OCI-M1 (cell line): ENCODE measurements at places on chromosomes 6 and 20.

GRCh38 chr6:139568956-139569538 lies 194.6 kb upstream of the CITED2 start:
- no peak for DNase-seq

GRCh38 chr6:110635096-110635495 lies 158.7 kb upstream of the SLC22A16 start:
- peak; percentile 52 for DNase-seq

- peak; percentile 59 for DNase-seq
Measured at GRCh38 chr6:119348096-119348747, 1.3 kb downstream of the MAN1A1 start.

- DNase-seq, result no peak
Measured at GRCh38 chr6:158715330-158716311, 65.8 kb downstream of the SYTL3 start.

DNA sequence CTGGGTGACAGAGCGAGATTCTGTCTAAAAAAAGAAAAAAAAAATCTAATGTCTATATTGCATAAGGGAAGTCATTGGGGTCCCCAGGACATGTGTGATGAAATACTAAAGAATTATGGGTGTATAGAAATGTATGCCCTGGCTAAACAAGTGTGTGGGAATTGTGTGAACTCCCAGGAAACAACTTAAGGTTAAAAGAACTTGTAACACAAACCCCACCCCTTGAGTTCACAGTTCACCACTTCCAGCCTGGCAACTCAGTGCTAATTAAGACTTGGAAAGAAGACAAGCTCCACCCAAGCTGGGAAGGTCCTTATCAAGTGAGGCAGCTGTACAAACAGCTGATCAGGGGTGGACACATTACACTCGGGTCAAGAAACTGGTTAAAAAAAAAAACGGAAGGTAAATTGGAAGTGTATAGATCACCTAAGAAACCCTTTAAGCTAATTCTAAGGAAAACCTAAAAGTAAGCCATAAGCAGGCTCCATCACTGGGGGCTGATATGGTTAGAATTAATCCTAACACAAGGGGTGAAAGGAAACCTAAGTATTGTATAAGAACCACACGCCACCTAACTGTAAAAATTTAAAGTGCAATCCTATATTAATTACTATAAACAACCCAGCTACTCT lies 25.2 kb downstream of the HLA-A start:
- DNase-seq, result peak; percentile 97

DNA sequence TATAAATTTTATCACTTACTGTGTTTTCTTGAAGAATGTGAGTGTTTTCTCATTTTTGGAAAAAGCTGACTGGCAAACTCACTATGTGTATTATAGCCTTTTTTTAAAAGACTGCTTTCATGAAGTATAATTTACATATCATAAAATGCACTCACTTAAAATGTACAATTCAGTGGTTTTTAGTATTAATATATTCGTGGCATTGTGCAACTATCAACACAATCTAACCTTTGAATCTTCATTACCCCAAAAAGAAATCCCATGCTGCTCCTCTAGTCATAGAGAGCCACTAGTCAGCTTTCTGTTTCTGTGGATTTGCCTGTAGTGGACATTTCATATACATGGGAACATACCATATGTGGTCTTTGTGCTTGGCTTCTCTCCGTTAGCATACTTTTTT lies 143.8 kb downstream of the PLCB4 start:
- DNase-seq, result no peak

GRCh38 chr6:56798163-56798562 lies 155.5 kb upstream of the DST start:
- DNase-seq, result no peak

DNA sequence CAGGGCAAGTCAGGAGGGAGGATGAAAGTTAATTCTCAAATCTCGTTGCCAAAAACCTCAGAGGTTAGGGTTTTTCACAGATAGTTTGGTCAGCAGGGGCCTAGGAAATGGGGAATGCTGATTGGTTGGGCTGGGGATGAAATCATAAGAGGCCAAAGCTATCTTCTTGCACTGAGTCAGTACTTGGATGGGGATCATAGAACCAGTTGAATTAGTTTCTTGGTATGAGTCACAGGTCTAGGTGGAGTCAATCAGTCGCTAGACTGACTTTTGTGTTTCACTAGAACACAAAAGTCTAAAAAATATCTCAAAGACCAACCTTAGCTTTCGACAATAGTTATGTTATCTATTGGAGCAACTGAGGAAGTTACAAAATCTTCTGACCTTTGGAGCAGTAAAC lies 368.5 kb downstream of the TBC1D32 start:
- no peak for DNase-seq

GRCh38 chr20:53931597-53931996 lies 138.8 kb downstream of the BCAS1 start:
- DNase-seq, result no peak

GRCh38 chr6:74510878-74511277 lies 695.0 kb downstream of the COL12A1 start:
- DNase-seq, result no peak

DNA sequence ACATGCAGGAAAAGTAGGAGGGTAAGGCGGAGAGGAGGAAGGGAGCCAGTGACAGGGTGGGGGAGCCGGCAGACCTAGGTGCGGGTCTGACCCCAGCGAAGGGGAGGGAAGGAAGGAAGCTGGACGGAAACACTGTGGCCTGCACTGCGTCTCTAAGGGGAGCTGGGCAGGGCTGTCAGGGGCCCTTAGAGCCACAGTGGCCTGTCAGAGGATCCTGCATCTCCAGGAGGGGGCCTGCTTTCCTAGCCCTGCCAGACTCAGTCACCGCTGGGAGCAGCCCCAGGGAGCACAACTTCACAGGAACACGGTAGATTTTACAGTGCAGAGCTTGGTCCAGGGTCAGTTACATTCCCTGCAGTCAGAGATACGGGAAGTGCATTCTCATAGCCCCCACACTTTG lies 118.2 kb downstream of the PACRG start:
- no peak for DNase-seq

DNA sequence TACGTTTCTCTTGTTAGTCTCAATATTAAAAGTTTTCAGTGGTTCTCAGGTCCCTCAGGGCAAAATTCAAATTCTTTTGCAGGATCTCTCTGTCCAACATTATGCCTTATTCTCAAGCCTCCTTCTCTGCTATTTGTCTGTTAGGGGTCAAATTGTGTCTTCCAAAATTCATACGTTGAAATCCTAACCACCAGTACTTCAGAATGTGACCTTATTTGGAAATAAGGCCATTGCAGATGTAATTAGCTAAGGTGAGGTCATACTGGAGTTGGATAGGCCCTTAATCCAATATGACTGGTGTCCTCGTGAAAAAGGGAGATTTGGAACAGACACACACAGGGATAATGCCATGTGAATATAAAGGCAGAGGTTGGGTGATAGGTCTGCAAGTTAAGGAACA lies 64.1 kb upstream of the ADGRF1 start:
- DNase-seq, result no peak

DNA sequence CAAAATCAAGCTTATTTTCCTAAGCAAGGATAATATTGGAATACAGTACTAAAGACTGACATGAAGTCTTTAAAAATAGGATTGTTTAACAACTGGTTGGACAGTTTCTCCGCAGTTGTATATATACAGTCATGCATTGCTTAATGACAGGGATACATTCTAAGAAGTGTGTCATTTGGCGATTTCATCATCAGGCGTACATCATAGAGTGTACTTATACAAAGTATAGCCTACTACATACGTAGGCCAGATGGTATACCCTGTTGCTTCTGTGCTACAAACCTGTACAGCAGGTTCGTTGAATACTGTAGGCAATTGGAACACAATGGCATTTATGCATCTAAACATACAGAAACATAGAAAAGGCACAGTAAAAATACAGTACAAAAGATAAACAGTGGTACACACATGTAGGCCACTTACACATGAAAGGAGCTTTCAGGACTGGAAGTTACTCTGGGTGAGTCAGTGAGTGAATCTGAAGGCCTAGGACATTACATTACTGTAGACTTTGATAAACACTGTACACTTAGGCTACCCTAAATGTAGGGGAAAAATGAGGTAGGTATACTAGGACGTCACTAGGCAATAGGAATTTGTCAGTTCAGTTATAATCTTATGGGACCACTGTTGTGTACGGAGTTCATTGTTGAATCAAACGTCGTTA lies 20.1 kb downstream of the HECA start:
- DNase-seq, result no peak

GRCh38 chr6:139189665-139190064 lies 54.8 kb downstream of the HECA start:
- DNase-seq, result no peak
